ENCODE measurements at places on chromosomes 6 and 20.

DNA sequence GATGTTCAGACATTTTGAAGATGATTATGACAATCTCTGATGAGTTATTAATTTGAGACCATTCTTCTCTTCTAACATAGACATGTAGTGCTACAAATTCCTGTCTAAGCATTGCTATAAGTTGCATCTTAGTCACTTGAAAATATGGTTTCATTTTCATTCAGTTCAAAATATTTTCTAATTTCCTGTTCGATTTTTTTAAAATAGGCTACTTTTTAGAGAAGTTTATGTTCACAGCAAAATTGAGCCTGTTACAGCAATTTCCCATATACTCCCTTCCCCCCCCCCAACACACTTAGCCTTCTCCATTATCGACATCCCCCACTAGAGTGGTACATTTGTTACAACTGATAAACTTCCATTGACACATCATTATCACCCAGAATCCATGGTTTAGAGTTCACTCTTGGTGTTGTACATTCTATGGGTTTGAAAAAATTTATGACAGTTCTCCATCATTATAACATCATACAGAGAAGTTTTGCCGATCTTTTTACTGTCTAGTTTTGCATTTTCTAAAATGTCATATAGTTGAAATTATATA is 31.2 kb downstream of the PLAGL1 start:
- DNase-seq: no peak

GRCh38 chr6:27238010-27238983 is 9.2 kb upstream of the PRSS16 start:
- DNase-seq: no peak

- peak; percentile 53 for DNase-seq
Measured at GRCh38 chr20:63782051-63782471, 42.5 kb downstream of the SLC2A4RG start.

DNA sequence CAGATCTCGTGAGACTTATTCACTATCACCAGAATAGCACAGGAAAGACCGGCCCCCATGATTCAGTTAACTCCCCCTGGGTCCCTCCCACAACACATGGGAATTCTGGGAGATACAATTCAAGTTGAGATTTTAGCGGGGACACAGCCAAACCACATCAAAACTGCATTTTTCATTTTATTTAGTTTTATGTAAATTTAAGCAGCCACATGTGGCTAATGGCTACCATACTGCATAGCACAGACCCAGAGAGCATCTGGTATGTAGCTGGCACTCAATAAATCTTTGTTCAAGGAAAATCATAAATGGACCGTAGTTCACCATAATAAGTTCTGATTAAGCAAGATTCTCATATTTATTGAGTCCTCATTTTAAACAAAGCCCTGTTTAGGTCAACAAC is 15.3 kb downstream of the GFOD1 start:
- DNase-seq: no peak

DNA sequence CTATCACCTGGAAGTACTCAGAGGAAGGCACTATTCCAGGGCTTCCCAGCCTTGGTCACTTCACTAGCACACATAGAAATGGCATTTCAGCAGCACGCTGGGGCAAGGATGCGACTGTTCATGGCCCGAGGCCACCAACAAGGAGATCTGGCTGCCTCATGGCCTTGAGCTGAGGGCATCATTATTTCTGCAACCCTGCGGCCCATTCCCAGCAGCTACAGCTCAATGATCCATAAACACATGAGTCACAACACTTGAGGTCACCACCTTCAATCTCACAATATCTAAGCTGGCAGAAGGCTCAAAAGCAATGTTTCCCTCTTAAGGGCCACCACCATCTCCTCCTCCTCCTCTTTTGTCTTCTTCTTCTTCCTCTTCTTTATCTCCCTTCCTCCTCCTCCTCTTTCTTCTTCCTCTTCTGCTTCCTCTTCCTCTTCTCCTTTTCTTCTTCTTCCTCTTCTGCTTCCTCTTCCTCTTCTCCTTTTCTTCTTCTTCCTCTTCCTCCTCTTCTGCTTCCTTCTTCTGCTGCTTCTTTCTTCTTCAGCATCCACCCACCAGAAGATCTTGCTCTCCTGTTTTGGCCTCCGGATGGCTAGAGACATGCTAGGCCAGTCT is 382.9 kb upstream of the CNR1 start:
- no peak for DNase-seq

- DNase-seq: no peak
Measured at GRCh38 chr6:39387785-39388184, 65.3 kb upstream of the KCNK16 start.

- no peak for DNase-seq
Measured at GRCh38 chr20:63283397-63284082, 9.4 kb upstream of the COL20A1 start.

- DNase-seq: no peak
Measured at GRCh38 chr6:37906121-37906520, 86.6 kb downstream of the ZFAND3 start.

- DNase-seq: no peak
Measured at GRCh38 chr20:51337126-51337805, 205.3 kb downstream of the NFATC2 start.

GRCh38 chr6:146593986-146594385 is 4.8 kb upstream of the ADGB start:
- no peak for DNase-seq

GRCh38 chr20:59945731-59946130 is 5.5 kb downstream of the FAM217B start:
- no peak for DNase-seq

DNA sequence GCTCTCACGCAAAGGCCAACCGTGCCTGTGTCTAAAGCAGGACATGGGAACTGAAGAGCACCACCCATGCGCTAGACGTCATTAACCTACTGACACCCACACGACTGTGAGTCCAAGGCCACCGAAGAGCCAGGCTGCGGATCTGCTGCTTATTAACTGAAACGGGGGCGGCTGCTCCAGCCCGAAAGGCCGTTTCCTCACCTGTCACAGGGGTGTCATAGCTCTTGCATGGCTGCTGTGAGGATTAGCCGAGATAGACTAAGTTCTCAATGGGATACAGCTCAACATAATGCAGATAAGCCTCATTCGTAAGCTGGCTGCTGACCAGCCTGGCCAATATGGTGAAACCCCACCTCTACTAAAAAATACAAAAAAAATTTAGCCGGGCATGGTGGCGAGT is 26.7 kb downstream of the OVOL2 start:
- DNase-seq: no peak

DNA sequence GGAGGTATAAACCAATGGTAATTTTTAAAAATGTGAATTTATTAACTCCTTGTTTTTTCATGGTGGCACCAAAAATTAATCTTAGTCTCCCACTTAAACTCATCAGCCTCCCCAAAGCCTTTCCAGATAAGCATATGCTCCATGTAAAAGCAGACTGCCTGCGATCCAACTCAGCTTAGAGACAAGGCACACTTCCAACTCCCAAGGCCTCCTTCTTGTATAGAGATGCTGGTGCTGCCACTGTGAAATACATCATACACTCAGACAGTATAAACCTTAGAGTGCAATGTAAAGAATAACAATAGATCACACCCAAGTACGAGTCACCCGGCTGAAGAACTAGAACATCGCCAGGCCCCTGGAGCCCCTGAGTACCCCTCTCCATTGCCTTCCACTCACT is 2.0 kb downstream of the ANKRD6 start:
- no peak for DNase-seq

Measured in stimulated activated CD8-positive, alpha-beta memory T cell treated with anti-CD3 and anti-CD28 coated beads, Interleukin-7, amount 100 ng/mL, for 4 hours (primary cell).